ENCODE measurements at places on chromosomes 13 and 19.

GRCh38 chr13:60407095-60407494 lies 10.1 kb downstream of the TDRD3 start:
- no peak for DNase-seq

DNA sequence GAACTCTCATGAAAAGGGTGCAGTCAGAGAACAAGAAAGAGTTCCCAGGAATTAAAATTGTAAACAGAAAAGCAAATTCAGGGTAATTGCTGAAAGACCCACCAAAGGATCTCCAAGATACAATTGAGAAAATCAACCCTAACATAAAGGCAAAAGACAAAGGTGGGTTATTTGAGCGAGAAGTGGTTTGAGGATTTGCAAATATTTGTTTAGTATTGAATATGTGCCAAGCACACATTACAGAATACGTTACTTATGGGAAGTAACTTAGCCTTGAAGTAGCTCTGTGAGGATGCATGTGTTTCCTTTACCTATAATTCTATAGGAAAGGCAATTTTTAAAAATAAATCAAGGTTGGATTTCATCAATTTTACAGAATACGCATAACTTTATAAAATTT lies 10.0 kb upstream of the CEACAM21 start:
- no peak for DNase-seq

GRCh38 chr19:54480051-54480450 lies 7.0 kb upstream of the CDC42EP5 start:
- no peak for DNase-seq

- no peak for DNase-seq
Measured at GRCh38 chr19:14418856-14419105, 360 bp downstream of the DDX39A start.

GRCh38 chr19:1038978-1039645 lies 795 bp upstream of the ABCA7 start:
- no peak for DNase-seq

GRCh38 chr19:16025108-16026101 lies 50.9 kb upstream of the TPM4 start:
- no peak for DNase-seq

- no peak for DNase-seq
Measured at GRCh38 chr13:108980237-108980636, 350.8 kb downstream of the MYO16 start.

DNA sequence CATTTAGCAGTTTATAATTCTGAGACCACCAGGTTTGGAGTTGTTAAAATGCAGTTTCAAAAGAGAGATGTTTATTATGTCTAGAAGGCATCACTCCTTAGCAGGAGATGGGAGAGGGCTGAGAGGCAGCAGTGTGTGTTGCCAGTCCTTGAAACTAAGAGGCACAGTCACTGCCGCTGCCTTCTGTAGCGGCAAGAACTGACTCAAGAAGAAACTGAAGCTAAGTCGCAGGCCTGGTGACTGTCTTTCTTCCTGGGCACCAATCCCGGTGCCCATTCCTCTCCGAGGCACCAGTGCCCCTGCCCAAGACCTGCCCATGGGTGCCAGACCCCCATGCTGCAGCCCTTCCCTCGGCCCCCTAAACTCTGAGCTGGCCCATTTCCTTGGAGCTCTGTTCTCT lies 20.1 kb downstream of the N4BP2L1 start:
- no peak for DNase-seq

GRCh38 chr13:95185851-95186250 lies 115.4 kb downstream of the ABCC4 start:
- no peak for DNase-seq

DNA sequence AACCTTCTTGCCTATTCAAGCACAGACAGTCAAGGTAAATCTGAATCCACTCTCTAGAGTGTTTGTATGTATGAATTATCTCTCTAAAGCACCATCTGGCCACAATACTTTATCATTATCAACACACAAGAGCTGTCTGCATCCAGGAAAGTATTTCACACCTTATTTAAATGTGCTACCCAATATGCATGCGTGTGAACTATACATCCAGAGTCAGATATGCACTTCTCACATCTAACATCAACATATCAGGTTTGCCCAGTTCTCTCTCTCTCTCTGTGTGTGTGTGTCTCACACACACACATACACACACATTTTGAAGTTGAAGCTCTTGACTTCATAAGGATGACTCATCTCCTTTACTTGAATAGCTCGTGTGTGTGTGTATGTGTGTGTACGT lies 697.5 kb upstream of the PCDH20 start:
- no peak for DNase-seq

DNA sequence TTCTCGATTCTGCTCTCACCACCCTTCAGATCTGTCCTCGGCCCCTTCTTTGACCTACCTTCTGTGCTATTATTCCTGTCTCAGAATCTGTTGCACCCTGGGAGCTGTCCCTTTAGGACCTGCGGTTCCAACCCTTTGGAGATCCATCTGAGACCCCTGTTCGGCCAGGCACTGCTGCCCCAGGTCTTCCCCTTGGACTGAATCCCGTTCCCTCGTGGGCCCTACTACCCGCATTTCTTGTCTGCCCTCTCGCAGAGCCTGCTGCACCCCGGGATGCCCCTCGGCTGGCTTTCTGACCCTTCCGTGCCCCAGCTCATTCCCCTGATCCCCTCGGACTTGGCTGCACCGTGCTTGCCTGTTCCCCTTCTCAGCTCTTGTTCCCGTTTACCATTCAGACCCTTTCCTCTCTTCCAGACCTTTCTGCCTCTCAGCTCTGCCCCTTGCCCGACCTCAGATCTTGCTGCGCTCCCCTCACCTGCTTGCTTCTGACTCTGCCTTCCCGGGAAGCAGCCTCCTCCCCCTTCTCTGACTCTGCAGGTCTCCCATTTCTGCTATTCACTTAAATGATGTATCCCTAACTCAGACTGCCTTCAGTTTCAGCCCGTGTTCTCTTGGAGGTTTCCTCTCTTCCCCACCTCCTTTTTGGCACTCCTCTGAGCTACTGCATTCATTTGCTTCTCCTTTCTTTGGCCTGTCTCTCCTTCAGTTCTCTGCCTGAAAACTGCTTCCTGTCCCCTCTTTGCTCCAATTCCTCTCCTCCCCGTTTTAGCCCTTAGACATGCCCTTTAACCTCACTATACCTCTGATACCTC lies 1.1 kb downstream of the ARHGAP35 start:
- no peak for DNase-seq

- no peak for DNase-seq
Measured at GRCh38 chr13:109794095-109794494, 7.7 kb upstream of the IRS2 start.

DNA sequence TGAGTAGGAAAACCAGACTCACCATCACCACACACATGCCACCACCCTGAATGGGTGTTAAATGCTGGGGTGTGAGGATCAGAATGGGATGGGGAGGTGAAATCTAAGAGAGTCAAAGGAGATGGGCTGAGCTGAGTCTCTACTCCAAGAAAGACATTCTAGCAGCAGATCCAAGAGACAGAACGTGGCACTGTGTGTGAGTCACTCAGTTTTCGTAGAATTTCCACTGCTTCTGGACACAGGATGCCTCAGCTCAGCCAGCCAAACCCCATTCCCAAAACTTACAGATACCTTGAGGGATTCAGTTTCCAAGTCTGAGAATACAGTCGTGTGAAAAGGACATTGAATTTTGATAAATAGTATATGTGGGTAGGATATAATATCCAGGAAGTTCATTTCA lies 7.3 kb upstream of the CYP2A7 start:
- no peak for DNase-seq

Measured in right atrium auricular region (tissue), 2 donors.